SJCRH30 (cell line): ENCODE measurements at places on chromosomes 11 and 22. TPM values are rescaled to one million over a fixed set of nuclear protein-coding genes. Genes with fewer than 3 reads are reported as not detected.

DNA sequence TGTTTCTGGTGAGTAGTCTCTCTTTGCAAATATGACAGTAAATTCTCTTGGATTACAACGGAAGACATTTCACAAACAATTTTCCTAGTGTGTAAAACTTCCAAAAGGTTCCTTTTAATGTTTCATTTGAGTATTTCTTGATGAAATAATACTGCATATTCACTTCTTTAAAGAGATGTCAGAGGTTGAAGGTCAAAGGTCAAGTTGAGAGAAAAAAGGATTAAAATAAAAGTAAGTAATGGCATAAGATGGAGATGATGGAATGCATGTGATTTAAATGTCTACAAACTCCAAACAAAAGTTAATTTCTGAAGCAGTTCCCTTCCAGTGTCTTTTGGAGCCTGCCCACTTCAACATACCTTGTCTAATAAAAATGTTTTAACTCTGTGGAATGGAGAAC is 40.7 kb downstream of the APOL5 start:
- no peak for DNase-seq

GRCh38 chr11:134515081-134515960 is 103.3 kb upstream of the B3GAT1 start:
- DNase-seq: no peak

DNA sequence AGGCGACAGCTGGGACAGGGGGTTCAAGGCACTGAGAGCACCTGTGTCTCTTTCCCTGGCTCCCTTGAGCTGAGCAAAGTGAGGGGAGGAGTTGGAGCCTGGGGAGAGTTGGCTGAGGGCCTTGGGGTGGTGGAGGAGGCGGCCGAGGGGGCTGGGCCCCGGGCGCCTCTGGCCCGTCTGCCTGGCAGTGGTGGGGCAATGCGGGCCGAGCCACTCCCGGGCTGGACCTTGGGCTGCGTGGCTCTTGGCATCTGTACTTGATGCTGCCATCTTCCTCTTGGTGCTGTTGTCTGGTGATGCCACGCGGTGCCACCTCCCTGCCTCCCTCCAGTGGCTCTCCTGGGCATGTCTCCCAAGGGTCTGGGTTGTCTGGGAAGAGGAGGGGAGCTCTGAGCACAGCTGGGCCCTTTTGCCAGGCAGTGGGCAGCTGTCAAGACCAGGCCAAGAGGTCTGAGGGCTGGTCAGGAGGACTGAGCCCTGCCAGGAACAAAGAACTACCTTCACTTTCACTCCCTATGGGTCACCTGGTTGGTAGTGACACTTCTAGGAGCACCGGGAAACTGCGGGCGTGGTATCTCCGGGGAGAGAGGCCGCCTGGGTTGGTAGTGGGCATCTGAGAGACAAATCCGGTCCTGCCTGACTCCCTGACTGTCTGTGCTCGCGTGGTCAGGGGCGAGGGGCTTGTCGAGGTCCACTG is 1.3 kb downstream of the GRIK4 start:
- DNase-seq: no peak

DNA sequence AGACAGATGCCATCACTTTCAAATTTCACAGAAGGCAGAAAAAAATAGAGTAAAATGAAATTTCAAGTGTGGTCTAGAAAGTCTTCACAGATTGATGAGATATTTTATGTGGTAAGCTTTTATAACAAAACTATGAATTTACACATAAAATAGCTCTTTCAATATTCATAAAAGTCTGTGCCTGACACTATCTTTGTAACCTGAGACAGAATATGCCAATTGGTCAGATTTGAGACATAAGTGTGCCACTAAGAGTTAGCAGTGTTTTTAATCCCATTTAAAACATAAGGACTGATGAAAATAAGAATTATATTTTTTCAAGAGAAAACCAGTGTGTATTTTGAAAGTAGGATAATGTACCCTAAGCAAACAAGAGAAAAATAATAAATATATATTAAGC is 769.5 kb upstream of the LUZP2 start:
- DNase-seq: no peak

- DNase-seq: no peak
Observed at GRCh38 chr11:131845255-131845654, 474.8 kb downstream of the NTM start.

- DNase-seq: no peak
Observed at GRCh38 chr22:19361501-19362103, 69.9 kb downstream of the HIRA start.

- no peak for DNase-seq
Observed at GRCh38 chr22:26038365-26038764, 130.9 kb upstream of the SEZ6L start.

DNA sequence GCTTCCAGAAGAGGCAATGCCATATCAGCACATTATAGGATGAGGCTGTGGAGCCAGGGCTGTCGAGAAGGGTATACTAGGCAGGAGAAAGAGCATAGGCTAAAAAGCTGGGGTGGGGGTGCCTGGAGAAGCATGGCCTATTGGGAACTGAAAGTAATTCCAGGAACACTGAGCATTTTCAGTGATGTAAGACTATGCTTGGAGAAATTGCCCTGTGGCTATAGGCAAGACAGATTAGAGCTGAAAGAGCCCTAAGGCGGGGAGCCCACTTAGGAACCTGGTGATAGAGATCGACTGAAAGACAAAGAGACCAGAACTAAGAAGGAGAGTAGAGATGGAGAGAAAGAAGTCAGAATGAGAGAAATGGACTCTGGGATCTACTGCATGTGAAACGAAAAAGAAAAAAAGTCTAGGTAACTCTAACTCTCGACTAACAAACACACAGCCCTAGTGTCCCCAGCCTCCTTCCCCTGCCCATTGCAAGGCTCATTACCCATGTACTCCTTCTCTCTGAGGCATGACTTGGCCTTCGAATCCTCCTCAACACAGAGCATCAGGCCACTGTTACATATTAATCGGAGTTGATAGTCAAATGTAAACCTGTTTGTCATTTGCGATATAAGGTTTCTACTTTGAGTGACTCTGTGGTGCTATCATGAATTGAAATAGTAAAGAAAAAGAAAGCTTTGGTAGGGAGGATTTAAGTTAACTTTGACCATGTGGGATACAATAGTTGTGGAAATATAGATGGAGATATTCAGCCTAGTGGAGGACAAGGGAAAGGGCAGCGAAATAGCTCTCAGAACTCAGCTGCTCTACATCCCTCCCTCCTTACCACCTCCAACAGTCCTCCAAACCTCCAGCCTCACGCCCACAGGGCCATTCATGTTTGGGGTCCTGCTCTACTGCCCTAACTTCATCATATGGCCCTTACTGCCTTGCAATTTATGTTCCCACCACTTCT is 52.3 kb upstream of the BMAL1 start:
- no peak for DNase-seq

- no peak for DNase-seq
Observed at GRCh38 chr11:23179609-23180008, 319.3 kb upstream of the CCDC179 start.

- DNase-seq: no peak
Observed at GRCh38 chr22:36447632-36448031, 33.8 kb downstream of the TXN2 start.

- DNase-seq: peak; percentile 66
Observed at GRCh38 chr11:67265633-67266448, 432 bp upstream of the GRK2 start.

GRCh38 chr11:99370549-99371216 is 349.9 kb downstream of the CNTN5 start:
- peak; percentile 61 for DNase-seq

DNA sequence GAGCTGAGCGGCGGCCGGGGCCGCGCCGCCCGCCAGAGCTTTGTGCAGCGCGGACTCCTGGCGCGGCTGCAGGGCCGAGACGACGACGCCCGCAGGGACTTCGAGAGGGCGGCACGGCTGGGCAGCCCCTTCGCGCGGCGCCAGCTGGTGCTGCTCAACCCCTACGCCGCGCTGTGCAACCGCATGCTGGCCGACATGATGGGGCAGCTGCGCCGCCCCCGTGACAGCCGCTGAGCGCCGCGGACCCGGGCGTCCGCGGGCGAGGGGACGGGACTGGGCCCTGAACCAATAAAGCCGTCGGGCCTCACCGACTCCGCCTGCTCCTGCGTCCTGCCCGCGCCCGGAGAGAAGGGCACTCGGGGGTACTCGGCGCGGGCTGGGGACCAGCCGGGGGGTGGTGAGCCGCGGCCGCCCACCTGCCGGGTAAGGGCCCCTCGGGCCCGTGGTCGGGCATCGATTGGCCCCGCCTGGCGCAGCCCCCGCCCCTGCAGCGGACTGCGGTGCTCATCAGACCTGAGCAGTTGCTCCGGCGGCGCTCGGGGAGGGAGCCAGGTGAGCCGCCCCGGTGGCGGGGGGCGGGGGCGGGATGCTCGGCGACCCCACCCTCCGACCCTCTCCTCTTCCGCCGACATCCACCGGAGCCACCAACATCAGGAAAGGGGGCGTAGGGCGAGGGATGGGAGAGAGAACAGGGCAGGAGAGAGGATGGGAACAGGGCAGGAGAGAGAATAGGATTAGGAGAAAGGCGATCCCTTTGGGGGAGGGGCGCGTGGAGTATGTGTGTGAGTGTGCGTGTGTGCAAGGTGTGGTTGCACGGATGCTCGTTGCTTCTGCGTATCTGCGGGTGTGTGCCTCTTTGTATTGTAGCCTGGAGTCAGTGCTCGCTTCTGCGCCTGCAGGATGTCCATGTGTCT is at the start of gene TMEM25:
Gene TMEM25, plus strand, starts transcription at position 510 of the 914 bp plus-strand sequence. CDS start 610 bp downstream, outside the sequence.
- peak; percentile 67 for DNase-seq

The PLEKHB1 gene
- total RNA-seq: 5.3 and 5.4 TPM in 2 replicates

The MRGPRF gene
- 0.35 and 0.51 TPM in 2 replicates for total RNA-seq

The DNAJB7 gene
- not detected in 2 replicates for total RNA-seq

The SOX6 gene
- 4.9 and 7.9 TPM in 2 replicates for total RNA-seq

The FIBIN gene
- 0.15 and 0.36 TPM in 2 replicates for total RNA-seq

The MAPK11 gene
- 3.2 and 4.2 TPM in 2 replicates for total RNA-seq

The PKDREJ gene
- total RNA-seq: 0.02 TPM in 1 of 2 replicates, not detected in the other

The F2 gene
- total RNA-seq: 0.06 and 0.15 TPM in 2 replicates

The NXPE4 gene
- not detected in 2 replicates for total RNA-seq

The ANKK1 gene
- not detected in 2 replicates for total RNA-seq
